Astrocyte (in vitro differentiated cells and primary cell): ENCODE measurements at places on chromosomes 5 and 9. TPM values are rescaled to one million over a fixed set of nuclear protein-coding genes. Genes with fewer than 3 reads are reported as not detected.

The CNTNAP3 gene
- total RNA-seq: 2.7 and 3.3 TPM in 2 replicates

DNA sequence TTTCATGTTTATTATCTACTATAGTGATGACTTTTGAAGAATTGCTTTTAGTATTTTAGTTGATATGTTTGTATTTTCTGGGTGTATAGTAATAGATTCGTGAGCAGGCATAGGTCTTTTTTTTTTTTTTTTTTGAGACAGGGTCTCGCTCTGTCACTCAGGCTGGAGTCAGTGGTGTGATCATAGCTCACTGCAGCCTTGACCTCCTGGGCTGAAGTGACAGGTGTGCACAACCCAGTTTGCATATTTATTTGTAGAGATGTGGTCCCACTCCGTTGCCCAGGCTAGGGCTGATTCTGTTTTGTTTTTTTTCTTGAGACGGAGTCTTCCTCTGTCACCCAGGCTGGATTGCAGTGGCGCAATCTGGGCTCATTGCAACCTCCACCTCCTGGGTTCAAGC lies 11.9 kb downstream of the ERBIN start:
- no peak for DNase-seq

- peak; percentile 9 for DNase-seq
Observed at GRCh38 chr5:97979740-97980139, 793.7 kb upstream of the RGMB start.

DNA sequence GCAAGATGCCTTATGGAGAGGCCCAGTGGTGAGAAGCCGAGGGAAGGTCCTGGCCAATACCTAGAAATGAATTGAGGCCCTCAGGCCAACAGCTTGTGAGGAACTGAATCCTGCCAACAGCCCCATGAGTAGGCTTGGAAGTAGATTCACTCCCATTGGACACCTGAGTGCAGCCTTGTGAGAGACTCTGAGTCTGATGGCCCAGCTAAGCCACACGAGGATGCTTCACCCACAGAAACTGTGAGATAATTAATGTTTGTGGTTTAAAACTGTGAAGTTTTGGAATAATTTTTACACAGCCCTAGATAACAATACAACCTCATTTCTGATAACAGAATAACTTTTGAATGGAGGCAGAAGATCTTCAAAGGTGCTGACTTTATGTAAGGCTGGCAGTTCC lies 65.9 kb upstream of the DAP start:
- peak; percentile 81 for DNase-seq

- peak; percentile 58 for DNase-seq
Observed at GRCh38 chr9:121369595-121370265, at the start of gene STOM. TSS of gene STOM (minus strand) at chr9:121370250. CDS start at chr9:121370187, 63 bp downstream.

- no peak for DNase-seq
Observed at GRCh38 chr5:157865781-157866180, 6.8 kb upstream of the CLINT1 start.

GRCh38 chr9:81053298-81054025 lies 635.9 kb downstream of the TLE1 start:
- DNase-seq: peak; percentile 29

The GLRA1 gene
- total RNA-seq: not detected in 2 replicates

The HSPB3 gene
- not detected in 2 replicates for total RNA-seq

- peak; percentile 46 for DNase-seq
Observed at GRCh38 chr5:39217365-39218281, 1.7 kb downstream of the FYB1 start.

- peak; percentile 30 for DNase-seq
Observed at GRCh38 chr5:73654171-73654811, 28.3 kb downstream of the ARHGEF28 start.

GRCh38 chr5:137734962-137735554 lies 831 bp downstream of the KLHL3 start:
- DNase-seq: peak; percentile 44

The ASPN gene
- not detected in 2 replicates for total RNA-seq

DNA sequence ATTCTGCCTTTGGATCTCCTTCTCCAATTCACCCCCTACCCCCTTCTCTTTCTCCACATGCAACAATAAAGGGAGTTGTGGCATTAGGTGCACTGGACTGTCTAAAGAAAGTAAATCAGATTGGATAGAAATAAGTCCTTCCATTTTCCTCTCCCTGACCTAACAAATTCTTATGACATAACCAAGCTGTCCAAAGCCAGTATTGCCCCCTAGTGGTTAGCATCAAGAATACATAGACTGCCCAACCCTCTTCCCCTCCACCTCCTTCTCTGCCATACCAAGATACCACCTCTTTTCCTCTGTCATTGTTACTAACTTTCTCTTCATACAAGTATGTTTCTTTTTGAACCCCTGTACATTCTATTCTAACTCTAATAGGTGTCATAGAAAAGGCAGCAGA lies 45.7 kb downstream of the PPARGC1B start:
- no peak for DNase-seq

The FSD1L gene
- total RNA-seq: 4.7 and 7.0 TPM in 2 replicates

GRCh38 chr9:20557890-20558565 lies 64.3 kb downstream of the MLLT3 start:
- DNase-seq: no peak

The SCAI gene
- total RNA-seq: 4.9 and 6.8 TPM in 2 replicates

The TAF11L10 gene
- total RNA-seq: not detected in 2 replicates
